ENCODE measurements at places on chromosomes 4 and X.

- DNase-seq: no peak
Observed at GRCh38 chrX:46236411-46236810, 308.8 kb downstream of the ZNF674 start.

DNA sequence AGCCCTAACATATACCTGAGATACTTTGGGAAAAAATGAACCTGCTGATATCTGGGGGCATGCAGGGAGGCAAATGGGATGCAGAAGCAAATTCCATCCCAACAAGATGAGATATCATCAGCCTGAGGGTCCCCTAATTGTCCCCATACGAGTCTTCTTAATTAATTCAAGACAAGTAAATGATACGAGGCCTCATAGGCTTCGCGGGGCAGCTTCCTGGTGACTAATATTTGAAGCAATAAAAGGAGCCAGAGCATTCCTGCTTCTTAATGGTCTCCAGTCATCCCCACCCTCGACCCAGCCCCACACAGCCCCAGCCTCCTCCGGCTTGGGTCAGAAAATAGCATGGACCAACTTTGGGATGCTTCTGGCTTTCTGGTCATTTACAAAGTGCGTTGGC, 99.6 kb upstream of the MSX1 start:
- DNase-seq: no peak

DNA sequence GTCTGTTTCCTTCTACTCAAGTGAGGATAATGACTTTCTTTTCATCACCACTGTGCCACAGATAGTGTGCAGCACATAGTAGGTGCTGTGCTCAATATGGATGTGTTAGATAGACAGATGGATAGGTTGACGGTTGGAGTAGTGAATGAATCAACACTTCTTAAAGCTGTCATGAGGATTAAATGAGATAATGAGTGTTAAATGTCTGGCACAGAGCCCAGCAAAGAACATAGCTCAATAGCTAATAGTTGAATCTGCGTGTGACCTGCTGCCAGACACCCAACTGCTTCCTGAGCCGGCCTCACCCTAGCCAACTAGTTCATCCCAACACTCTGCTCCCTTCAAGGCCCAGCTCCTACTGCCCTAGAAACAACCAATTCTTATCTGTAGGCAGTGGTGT, 67.7 kb upstream of the PJA1 start:
- no peak for DNase-seq

GRCh38 chr4:152175586-152175985, 360.3 kb downstream of the FBXW7 start:
- no peak for DNase-seq

GRCh38 chrX:103584596-103584995, 719 bp upstream of the TCEAL4 start:
- DNase-seq: no peak

GRCh38 chr4:151197247-151197646, 79.7 kb upstream of the PRSS48 start:
- no peak for DNase-seq

DNA sequence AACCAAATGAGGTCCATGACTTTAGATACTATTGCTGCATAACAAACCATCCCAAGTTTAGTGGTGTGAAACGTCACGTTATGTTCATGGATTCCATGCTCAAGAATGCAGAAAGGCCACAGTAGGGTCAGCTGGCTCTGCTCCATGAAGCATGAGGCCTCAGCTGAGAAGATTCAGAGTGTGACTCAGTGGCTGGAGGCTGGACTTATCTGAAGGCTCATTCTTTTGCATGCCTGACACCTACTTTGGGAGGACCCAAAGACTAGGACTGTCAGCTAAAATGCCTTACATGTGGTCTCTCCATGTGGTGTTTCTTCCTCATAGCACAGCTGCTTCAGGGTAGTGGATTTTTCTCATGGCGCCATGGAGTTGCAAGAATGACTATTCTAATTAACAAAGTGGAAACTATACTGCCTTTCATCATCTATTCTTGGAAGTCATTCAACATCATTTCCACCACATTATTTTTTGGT, 11.5 kb upstream of the CCDC149 start:
- no peak for DNase-seq

Data from WTC11 (cell line).